ENCODE measurements at places on chromosomes 4 and X.

- DNase-seq = no peak
These were observed 25.8 kb downstream of the GAB1 start for GRCh38 chr4:143362349-143363046.

- no peak for DNase-seq
These were observed 55.9 kb upstream of the LEF1 start for GRCh38 chr4:108224611-108225053.

DNA sequence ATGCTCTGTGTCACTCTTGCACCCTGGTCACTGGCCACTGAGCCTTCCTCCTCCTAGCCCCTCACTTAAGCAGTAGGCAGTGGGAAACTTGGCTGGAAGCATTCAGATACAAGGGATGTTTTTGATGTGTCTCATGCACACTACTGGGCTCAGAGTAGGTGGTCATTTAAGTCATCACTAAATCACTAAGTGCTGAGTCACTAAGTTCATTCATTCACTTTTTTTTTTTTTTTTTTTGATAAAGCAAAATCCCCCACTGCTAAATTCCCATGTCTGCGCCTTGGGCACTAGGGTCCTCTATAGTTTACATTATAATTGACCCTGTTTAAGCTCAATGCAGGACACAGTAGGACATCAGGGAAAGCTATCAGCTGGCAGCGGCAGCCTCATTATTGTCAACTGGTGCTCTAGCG is 182.4 kb upstream of the MBNL3 start:
- DNase-seq = no peak

GRCh38 chrX:119389871-119390501 is 9.2 kb upstream of the SLC25A43 start:
- no peak for DNase-seq

GRCh38 chr4:172573899-172574298 is 594.7 kb upstream of the GALNT7 start:
- no peak for DNase-seq

DNA sequence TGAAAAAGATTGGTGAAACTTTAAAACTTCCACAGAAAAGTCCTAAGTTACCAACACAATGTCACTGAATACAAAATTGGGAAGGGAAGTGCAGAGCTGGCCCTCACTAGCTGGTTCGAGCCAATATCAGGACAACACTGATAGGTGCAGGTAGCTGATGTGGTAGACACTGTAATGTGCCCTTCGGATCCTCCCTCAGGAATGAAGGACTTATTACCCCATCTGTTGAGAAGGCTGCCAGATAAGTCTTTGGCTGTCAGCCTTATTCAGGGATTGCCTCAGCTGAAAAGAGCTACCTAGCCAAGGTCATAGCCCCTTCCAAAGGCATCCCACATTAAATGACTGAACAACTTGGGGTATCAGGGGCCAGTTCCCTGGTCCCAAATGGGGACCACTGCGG is 5.3 kb downstream of the MCF2 start:
- no peak for DNase-seq

GRCh38 chrX:76439188-76439587 is 11.7 kb downstream of the MAGEE1 start:
- DNase-seq = no peak

- DNase-seq = peak; percentile 12
These were observed 759 bp downstream of the ZC4H2 start for GRCh38 chrX:64975491-64975890.

DNA sequence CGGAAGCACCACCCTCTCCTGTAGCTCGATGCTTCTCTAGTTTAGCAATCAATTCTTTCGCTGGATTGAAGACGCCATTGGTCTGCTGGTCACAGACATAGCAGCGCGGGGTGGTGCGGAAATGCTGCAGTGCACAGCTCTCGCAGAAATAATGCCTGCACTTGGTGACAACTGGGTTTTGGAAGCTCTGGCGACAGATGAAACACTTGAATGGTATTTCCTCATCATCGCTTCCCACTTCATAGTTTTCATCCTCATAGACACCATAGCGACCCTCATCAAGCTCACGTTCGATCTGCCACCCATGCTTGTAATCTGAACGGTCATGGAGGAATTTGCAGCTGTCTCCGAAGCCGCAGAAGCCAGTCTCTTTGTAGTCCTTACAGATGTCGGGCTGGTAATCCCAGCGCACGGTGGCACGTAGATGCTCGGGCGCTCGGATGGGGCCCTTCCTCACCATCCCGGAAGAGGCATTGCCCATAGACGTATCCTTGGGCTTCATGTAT is 854 bp downstream of the RNF113A start:
- no peak for DNase-seq

GRCh38 chrX:118337687-118338086 is 8.2 kb upstream of the WDR44 start:
- no peak for DNase-seq

- DNase-seq = no peak
These were observed 52.5 kb downstream of the SYNPO2 start for GRCh38 chr4:118941149-118941548.

DNA sequence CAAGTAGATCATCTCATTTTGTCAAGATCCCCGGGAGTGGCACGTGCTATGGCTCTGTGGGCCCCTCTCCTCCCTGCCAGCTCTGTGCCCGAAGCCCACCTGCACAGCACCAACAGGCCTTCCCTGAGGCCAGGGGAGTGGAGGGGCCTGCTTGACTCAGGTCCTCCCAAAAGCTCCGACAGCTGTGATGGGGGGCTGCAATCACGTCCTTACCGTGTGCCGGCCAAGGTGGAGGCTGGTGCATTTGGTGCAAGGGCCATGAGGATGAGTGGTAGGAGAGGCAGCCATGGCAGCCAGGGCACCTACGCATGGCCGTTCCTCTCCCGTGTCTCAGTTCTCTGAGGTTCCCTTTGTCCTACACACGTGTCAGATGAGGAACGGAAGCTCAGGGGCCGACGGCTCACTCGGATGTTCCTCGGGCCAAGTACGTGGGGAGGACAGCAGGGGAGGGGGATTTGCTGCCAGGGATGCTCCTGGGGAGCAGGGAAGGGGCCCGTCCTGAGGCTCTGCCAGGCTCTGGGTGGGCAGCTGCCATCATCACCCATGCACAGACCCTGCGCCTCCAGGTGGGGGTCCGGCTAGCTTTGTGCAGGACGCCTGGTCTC is 95.8 kb downstream of the HMX1 start:
- no peak for DNase-seq

DNA sequence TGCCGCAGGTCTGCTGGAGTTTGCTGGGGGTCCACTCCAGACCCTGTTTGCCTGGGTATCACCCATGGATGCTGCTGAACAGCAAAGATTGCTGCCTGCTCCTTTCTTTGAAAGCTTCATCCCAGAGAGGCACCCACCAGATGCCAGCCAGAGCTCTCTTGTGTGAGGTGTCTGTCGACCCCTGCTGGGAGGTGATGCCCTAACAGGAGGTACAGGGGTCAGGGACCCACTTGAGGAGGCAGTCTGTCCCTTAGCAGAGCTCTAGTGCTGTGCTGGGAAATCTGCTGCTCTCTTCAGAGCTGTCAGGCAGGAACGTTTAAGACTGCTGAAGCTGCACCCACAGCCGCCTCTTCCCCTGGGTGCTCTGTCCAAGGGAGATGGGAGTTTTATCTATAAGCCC is 162.7 kb downstream of the NAF1 start:
- DNase-seq = no peak

GRCh38 chr4:107757864-107758476 is 37.9 kb upstream of the PAPSS1 start:
- DNase-seq = no peak

- no peak for DNase-seq
These were observed 815.0 kb upstream of the PCDH10 start for GRCh38 chr4:132334081-132334480.

DNA sequence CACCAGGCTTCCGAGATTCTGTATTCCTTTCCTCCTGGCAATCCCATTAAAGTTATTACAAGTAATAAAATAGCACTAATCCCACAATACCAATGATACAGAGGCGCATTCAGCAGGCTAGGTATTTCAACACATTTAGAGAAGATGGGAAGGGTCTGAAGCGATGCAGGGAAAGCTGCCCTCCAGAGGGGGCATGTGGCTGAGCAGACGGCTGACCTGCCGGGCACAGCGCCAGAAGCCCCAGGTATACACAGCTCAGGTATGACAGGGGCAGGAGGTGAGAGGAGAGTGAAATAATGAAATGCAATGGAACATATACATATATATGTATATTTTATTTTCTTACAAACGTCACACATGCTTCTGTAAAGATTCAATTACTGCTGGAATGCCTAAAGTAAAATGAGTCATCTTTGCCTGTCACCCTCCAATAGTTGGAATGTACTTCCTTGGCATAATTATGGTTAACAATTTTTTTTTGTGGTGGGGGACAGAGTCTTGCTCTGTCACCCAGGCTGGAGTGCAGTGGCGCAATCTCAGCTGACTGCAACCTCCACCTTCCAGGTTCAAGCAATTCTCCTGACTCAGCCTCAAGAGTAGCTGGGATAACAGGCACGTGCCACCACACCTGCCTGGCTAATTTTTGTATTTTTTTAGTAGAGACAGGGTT is 21.3 kb upstream of the CDKN2AIP start:
- no peak for DNase-seq

- no peak for DNase-seq
These were observed 285.9 kb downstream of the KCTD8 start for GRCh38 chr4:44162538-44163270.
